ENCODE measurements at places on chromosomes 4 and X. TPM values are rescaled to one million over a fixed set of nuclear protein-coding genes. Genes with fewer than 3 reads are reported as not detected.

Gene SRPX2
- total RNA-seq = 31.6 TPM

Gene SSX2
- not detected for total RNA-seq

Gene ZNF141
- 7.0 TPM for total RNA-seq

Gene RBM47
- total RNA-seq = 42.9 TPM

Gene F8A2
- total RNA-seq = not detected

Gene SOX3
- not detected for total RNA-seq

Gene SCLT1
- 5.3 TPM for total RNA-seq

Gene TENM3
- total RNA-seq = 1.3 TPM

Gene FRAS1
- 13.7 TPM for total RNA-seq

Gene SYP
- total RNA-seq = under 0.01 TPM

Gene MAGEB2
- total RNA-seq = not detected

Gene MTNR1A
- 0.38 TPM for total RNA-seq

Gene MGAT4D
- not detected for total RNA-seq
